ENCODE measurements at places on chromosomes 12 and 14.

DNA sequence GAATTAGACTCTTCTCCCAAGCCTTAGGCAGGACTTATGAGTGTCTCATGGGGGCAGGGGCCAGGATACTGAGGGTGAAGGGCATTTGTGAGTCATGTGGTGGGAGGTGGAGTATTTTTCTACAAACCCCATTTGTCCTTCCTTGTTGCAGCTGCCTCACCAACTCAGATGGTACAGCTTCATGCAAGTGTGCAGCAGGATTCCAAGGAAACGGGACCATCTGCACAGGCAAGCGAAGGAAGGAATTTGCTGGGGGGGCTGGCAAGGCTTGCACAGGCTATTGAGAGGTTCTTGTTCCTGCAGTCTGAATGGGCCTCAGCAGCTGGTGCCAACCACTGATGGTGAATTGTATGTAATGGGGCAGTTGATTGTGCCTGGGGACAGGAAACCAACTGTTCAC, 125.1 kb downstream of the STAB2 start:
- no peak for DNase-seq

GRCh38 chr12:6207259-6207925, 7.2 kb downstream of the CD9 start:
- DNase-seq = no peak

- no peak for DNase-seq
These were observed 397.7 kb downstream of the MDGA2 start for GRCh38 chr14:47277703-47278102.

DNA sequence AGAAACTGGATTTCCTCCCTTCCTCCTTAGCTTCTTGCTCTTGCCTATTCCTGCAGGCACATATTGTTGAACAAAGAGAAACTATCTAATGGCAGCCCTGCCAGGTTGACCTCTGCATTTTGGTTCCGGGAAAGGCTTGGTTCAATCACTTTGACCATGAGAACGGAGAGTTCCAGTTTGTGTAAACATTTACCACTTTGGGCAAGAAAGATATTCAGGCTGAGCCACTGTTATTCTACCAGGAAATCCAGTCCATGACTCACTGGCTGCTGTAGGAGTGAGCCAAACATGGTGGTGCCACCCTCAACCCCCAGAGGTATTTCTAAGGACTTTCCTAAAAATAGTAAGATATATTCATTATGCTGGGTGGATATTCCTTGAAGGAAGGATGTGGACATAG, 242.2 kb upstream of the OR4E1 start:
- no peak for DNase-seq

GRCh38 chr12:87259391-87259790, 769.8 kb downstream of the C12orf50 start:
- DNase-seq = no peak

DNA sequence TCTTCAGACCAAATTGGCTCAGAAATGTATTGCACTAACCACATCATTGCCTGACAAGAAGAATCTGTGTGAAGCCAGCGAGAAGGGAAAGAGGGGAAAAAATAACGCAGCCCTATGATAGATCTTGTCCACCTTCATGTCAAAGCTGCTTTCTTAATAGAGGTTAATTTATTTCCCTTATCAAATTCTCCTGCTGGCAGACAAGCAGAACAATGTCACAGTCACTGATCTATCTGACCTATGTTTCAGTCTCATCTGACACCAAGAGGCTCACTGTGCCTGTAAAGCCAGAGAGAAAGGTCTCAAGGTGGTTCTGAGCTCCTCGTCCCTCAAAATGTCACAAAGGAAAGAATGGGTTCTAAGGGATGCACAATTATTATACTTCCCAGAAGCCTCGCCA, 190.2 kb upstream of the NOS1 start:
- no peak for DNase-seq

DNA sequence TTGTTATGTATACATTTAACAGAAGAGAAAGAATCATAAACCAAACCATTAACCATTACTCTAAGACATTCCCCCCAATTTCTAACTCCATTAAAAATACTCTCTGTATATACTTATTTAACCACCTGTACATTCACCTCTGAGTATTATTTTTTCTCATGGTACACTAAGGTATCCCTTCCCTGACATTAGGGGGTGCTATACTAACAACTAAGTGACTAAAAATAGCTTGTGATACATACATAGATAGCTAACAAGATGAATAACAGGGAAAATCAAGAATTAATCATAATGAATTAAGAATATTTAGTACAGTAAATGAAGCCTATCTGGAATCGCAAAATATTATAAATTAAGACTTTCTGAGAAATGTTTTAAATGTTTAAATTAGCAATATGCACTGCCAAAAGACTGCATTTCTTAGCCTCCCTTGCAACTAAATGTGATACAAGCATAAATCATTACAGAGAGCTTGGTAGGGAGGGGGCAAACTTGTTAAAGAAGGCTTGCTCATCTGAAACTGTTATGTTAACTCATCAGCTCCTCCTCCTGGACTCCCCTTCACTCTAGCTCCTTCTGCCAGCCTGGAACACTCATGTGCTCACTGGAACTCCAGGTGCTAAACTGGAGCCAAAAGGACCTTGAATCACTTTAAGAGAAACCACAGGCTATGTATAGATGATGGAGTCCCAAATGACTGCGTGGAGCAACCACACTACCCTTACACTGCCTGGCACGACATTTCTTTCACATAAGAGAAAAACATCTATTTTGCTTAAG, 14.9 kb downstream of the C2CD5 start:
- DNase-seq = no peak

DNA sequence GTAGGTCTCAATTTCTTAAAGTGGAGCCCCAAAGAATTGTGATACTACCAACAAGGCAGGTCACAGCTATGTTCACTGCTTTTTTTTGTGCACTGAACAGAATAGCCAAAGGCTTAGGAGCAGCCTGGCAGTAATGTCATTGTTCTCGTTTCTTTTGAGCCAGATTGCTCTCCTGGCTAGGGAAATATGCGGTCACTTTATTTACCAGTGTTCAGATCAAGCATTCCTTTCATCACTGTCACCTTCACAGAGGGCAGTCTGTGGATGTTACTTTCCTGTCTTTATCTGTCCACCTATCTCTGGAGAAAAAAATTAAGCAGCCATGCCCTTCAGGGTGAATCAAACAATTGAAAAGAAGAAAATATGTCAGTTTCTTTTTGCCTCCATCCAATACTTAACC, 159.6 kb downstream of the BTG1 start:
- no peak for DNase-seq

DNA sequence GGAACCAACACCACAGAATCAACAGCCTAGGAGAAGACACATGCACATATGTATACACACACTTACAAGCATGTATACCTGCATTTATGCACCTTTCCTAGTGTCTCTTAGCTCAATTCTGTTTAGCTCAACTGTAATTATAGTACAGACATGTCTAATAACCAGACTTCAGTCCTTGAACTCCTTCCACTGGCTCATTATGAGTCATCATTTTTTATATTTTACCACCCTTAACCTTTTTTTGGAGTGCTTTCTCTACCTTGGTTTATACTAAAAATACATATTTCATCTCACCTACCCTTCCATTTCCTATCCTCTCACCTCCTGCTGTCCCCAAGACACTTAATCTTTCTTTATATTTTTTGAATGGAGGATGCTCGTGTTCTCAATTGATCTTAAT, 110.4 kb downstream of the ARID2 start:
- no peak for DNase-seq

GRCh38 chr14:66383257-66383656, 102.9 kb upstream of the CCDC196 start:
- no peak for DNase-seq

- no peak for DNase-seq
These were observed 70.1 kb upstream of the KRR1 start for GRCh38 chr12:75581515-75581914.

DNA sequence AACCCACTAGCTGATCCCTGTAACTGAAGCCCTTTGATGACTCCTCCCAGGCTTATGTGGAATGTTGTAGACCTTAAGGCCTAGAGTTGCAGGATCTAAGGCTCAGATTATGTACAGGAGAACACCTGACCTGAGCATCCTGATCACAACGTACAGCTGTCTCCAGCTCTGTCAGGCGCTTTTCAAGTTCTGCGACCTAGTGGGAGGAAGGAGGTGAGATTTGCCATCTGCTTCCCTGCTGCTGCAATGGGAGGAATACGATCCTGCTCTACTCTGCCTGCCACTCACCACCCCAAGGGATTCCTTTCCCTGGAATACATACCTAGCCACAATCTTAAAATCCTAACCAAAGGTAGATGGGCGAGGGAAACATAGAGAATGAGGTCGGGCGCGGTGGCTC, 10.5 kb downstream of the MBD6 start:
- no peak for DNase-seq

- DNase-seq = no peak
These were observed 183.9 kb upstream of the SOX5 start for GRCh38 chr12:24133384-24133783.

DNA sequence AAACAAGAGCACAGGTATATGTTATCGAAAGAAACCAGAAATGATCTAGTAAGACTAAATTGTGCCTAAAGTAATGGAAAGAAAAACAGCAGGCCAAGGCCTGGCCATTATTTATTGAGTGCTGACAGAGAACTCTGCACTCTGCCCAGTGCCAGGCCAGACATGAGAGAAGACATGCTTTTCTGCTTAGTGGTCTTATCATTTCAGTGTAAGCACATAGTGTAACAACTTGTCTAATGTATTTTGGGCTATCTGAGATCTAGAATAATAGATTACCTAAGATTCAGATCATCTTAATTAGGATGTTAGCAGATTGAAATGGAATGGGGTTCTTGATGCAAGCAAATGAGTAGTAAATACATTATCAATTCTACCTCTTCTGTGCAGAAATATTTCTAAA, 278.3 kb downstream of the AKAP6 start:
- no peak for DNase-seq

Data from stimulated activated naive B cell treated with anti-CD40 and anti-IgM and Interleukin-4, amounts not matched to agents 10 μg/mL and 1 μg/mL and 100 μg/mL, for 72 hours (primary cell).